ENCODE measurements at places on chromosomes 12 and 14. TPM values are rescaled to one million over a fixed set of nuclear protein-coding genes. Genes with fewer than 3 reads are reported as not detected.

DNA sequence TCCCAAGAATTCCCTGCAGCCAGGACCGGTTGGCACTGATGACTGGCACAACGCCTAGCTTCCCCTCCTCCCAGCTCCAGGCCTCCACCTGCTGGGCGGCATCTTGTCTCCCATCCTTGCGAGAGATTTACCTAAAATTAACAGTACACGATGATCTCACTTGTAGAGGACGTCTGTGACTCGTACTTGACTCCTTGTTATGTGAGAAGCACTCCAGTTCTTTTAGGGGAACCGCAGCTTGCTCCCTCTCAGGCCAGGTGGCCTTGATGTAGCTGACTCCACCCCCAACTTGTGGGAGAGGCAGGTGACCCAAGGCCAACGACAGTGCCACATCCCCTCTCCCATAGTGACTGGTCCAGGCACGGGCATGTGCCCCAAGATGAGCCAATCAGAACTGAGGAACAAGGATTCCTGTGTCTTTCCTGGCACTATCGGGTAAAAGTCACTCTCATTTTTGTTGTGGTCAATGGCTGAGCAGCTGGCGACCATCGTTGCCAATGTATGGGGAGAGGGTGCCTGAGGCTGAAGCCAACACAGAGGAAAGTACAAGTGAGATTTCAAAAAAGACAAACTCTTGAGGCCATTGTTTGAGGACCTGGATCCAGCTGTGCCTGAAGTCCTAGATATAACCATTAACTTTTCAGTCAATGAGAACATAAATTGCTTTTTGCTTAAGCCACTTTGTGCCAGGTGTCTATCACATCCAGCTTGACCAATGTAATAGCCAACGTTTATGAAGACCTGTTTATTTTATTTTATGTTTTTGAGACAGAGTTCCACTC is 208.7 kb downstream of the RBM19 start:
- DNase-seq = no peak

The GLT1D1 gene
- total RNA-seq = not detected

The OR6J1 gene
- total RNA-seq = not detected

The PTGER2 gene
- total RNA-seq = 108 TPM

The KRT77 gene
- not detected for total RNA-seq

GRCh38 chr14:103057372-103058163 is at the start of gene CDC42BPB:
CDC42BPB (minus strand) TSS chr14:103057549; CDS start chr14:103057173, 376 bp downstream.
- DNase-seq = peak; percentile 44

DNA sequence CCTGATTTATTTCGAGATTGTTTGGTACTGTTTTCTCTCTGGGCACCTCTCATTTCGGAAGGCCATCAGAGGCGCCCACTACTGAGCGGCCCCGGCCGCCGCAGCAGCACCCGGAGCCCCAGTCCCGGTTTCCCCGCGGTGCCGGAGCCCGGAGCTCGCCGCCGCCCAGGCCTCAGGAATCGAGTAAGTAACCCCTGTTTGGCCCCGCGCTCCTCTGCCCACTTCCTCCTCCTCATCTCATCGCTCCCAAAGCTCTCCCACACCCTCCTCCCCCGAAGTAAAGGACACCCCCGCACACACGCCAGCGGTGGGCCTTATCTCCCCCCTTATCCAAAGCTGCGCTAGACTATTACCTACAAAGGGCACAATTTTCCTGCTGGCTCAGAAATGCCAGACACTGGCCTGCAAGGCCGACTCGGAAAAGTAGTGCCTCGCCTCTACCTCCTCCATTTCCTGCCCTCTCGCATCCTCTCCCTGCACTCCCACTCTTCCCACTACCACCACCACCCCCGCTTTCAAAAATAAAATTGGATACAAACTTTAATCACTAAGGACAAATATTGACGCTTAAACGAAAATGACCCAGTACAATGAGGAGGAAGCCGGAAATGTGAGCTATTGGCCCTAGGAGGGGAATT is 637 bp upstream of the FOXG1 start:
- no peak for DNase-seq

GRCh38 chr14:73250781-73251500 is 13.6 kb downstream of the PAPLN start:
- DNase-seq = no peak

- no peak for DNase-seq
Observed at GRCh38 chr12:79618848-79619404, 71.8 kb downstream of the PAWR start.

The STAT6 gene
- 128 TPM for total RNA-seq

The FSCB gene
- total RNA-seq = not detected

The CMAS gene
- 37.5 TPM for total RNA-seq

DNA sequence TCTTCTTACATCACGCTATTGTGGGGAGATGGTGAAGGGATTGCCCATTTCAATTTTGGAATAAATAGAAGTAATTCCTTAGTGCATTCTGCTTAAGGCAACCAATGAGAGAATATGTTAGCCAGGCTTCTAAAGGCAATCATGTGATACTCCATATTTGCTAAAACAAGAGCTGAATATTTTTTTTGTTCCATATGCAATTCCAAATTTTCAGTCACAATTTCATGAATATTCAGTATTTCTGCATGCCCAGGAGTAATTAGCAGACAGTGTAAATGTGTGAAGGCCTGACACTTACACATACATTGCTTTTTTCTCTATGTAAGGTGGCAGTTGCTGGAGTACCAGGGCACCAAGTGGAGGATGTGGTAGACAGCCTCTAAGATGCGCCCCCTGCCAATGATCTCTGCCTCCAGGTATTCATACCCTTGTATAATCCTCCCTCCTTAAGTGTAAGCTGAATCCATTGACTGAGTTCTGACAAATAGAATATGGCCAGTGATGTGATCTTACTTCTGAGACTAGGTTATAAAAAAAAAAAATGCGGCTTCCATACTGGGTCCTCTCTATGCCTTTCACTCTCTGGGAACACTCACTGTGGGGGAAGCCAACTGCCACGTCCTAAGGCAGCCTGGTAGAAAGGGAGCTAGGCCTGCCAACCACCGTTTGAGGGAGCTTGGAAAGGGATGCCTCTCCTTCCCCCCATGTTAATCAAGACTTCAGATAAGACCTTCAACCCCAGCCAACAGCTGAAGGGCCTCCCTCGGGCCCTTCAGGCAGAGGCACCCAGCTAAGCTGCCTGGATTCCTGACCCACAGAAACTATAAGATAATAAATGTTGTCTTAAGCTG is 62.7 kb upstream of the PTGR2 start:
- DNase-seq = no peak

GRCh38 chr12:13857750-13858149 is 123.7 kb downstream of the GRIN2B start:
- no peak for DNase-seq

GRCh38 chr12:115481141-115481540 is 796.4 kb downstream of the MED13L start:
- no peak for DNase-seq

The TAS2R43 gene
- 0.63 TPM for total RNA-seq

- no peak for DNase-seq
Observed at GRCh38 chr12:106130474-106131113, 8.2 kb downstream of the NUAK1 start.

The IGF1 gene
- total RNA-seq = 0.48 TPM

All from activated CD4-positive, alpha-beta memory T cell treated with anti-CD3 and anti-CD28 coated beads, Interleukin-2, amount 10 ng/mL, durations not matched to agents 7 days and 5 days (primary cell).